H1 (cell line): ENCODE measurements at places on chromosomes 6 and 20.

DNA sequence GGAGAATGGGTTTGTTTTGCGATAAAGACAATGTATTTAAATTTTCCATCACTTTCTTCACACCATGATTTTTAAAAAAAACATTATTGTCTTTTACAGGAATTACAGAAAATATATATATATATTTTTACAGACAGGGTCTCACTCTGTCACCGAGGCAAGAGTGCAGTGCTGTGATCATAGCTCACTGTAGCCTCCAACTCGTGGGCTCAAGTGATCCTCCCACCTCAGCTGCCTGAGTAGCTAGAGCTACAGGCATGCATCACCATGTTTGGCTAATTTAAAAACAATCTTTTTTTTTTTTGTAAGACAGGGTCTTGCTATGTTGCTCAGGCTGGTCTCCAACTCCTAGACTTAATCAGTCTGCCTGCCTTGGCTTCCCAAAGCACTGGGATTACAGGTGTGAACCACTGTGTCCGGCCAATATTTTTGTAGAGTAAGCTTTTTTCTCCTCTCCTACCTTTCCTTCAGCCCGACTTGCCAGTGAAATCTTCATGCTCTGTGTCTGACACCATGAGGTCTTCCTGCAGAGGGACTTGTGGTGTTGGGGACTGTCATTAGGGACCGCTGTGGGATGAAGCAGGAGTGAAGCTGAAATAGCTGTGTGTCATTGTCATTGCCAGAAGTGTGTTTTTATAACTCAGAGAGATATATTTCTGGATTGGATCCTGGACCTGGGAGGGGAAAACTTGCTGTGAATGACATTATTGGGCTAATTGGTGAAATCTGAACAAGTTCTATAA lies 13.2 kb downstream of the DSP start:
- no peak for DNase-seq

DNA sequence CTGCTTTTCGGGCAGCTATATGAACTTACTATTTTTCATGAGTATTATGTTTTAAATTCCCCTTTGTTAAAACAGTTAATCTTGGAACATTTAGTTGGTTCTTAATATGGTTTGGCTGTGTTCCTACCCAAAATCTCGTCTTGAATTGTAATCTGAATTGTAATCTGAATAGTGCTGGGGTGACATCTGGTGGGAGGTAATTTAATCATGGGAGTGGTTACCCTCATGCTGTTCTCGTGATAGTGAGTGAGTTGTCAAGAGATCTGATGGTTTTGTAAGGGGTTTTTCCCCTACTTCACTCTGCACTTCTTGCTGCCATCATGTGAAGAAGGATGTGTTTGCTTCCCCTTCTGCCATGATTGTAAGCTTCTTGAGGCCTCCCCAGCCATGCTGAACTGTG lies 305.4 kb upstream of the MAP3K7 start:
- DNase-seq, result no peak

DNA sequence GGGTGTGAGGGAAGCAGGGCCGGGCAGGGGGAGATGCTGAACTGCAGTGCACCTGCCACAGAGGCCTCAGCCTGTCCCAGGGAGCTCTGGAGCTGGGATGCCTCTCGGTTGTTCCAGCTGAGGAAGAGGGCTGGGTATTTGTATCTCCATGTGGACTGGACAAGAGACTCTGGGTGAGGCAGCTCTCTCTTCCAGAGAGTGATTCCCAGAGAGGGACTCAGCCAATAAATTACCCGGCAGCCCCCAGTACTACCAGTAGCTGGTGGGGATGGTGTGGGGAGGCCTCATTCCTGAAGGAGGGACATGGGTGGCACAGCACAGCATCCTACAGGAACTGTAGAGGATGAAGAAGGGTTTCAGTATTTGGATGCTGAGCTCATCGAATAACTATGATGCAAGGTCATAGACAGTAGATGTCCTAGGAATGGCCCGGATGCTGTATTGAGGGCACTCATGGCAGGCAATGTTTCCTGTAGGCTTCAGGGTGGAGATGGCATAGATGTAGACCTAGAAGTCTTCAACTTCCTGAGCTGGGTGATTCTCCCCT lies 1.4 kb downstream of the FGD2 start:
- no peak for DNase-seq

DNA sequence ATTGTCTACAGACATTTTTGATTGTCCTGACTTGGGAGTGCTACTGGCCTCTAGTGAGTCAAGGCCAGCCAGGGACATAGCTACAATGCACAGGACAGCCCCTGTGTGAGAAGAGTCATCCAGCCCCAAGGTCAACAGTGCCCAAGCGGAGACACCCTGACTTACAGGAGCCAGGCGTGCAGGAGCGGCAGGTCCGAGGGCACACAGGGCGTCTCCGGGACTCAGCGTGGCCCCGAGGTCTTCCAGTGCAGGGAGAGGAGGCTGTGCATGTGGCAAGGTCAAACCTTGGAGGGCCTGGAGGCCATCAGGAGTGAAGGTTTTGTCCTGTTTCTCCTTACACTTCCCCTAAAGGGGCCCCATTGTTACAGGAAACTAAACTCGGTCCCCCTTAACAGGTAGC lies 41.3 kb upstream of the QKI start:
- no peak for DNase-seq

- DNase-seq, result no peak
These were observed 204.8 kb upstream of the PRND start for GRCh38 chr20:4516876-4517275.

GRCh38 chr20:25245461-25245860 lies 2.4 kb upstream of the PYGB start:
- peak; percentile 32 for DNase-seq

- DNase-seq, result no peak
These were observed 184.0 kb downstream of the GPX5 start for GRCh38 chr6:28709478-28710349.

DNA sequence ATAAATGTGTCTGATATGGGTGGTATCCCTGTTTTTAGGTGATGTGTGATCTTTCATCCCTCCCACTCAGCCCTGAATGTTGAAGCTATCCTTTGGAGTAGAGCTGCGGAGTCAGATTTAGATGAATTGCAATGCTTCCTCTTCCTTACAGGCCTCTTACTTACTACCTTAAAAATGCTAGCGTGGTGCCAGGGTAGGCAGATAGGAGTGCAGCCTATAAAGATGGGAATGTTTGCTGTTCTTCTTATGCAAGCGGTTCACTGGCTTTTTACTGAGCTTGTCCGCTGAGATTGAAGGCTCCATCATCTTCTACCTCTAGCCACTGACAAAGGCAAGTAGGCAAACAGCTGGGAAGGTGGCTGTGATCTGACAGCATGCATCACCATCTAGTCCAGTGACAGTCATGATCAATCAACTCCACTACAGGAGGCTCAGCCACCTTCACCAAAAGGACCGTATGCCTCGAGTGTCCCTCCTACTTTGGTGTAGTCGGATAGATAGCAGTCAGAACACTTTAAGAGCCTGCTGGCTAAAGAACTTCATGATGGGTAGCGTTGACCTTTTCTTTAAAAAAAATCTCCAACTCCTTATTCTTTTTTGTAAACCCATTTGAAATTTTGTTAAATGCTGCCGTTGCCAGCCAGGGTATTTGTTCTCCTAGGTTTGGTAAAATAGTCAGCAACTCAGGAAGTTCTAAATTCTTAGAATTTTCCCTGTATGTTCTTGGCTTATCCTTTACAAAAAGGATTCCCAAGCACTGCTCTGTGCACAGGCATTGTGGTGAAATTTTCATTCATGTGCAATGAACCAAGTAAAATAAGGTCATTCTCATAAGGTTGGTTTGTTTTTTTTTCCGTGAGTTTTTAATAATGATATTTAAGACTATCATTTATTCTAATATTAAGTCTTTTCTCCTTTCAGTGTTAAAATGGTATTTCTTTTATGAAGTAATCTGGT lies 169.6 kb downstream of the MTHFD1L start:
- DNase-seq, result no peak

- no peak for DNase-seq
These were observed 30.5 kb upstream of the MDFI start for GRCh38 chr6:41607736-41608135.

- no peak for DNase-seq
These were observed 55.3 kb upstream of the FAM83D start for GRCh38 chr20:38870733-38871559.

DNA sequence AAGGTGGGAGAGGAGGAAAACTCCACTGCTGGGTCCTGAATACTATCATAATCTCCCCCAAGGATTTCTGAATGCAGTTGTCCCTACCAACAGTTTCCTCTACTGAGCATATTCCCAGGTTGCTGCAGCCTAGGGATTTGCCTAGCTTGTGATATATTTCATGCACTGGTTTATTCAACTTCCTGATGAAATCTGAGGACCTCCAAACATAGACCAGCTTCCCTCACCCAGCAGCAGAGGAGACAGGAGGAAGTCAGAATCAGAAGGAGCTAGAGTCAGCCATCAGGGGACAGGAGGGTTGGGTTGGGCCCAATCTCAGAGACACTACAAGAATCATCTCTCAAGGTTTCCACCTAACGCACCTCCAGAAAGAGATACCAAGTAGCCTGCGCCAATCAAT lies 138.4 kb upstream of the TOP1 start:
- no peak for DNase-seq

- no peak for DNase-seq
These were observed 117.6 kb downstream of the SULF2 start for GRCh38 chr20:47667531-47668312.
